ENCODE measurements at places on chromosomes 5 and 9.

DNA sequence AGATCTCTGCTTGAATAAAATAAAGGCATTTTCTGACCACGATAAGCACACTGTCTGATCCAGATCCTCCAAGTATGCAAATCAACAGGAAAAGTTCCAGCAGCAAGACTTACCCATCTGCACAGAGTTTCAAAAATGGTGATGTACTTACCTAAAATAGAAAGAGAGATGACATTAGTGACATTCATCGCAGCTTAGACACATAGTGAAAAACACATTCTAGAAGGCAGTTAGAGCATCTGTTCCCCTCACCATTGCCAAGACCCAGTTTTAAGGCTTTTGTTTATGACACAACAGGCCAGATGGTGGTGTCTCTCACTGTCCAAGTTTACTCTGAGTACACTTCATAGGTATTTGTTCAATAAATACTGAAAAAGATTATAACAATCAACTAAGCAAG is 207.7 kb downstream of the PDE4D start:
- no peak for DNase-seq

GRCh38 chr9:117672369-117672768 is 31.8 kb upstream of the TLR4 start:
- DNase-seq, result no peak

- DNase-seq, result no peak
Observed at GRCh38 chr5:144076521-144077083, 93.9 kb downstream of the YIPF5 start.

DNA sequence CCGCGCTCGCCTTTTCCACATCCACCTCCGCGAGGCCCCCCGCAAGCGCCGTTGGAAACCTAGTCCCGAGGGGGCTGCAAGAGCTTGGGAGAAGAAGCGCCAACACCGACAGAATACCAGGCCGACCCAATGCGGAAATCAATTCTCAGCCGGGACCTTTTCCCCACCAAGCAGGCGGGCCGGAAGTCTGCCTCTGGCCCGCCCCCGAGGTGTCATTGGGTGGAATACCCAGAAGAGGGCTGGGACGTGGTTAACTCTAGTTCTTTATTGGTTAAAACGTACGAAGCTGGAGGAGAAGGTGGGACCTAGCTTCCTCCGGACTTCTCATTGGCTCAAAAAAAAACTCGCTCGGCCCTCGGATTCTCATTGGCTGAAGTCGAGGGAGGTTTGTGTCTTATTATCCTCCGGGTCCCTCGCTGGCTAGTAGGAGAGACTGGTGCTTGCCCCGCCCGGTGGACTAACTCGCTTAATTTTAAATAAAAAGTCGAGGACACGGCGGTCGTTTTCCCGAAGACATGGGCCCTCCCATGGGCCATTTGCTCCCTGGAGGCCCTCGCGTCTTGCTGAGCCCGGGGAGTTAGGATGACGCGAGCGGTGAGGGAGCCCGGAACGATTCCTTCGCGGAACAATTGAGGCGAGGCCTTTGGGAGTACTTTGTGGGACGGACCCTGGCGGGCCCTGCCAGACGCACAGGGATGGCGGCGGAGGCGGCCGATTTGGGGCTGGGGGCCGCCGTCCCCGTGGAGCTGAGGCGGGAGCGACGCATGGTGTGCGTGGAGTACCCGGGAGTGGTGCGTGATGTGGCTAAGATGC is at the start of gene GTF3C5:
TSS of gene GTF3C5 (plus strand) at position 681 of the 813 bp plus-strand sequence. CDS start at position 696, 15 bp downstream.
- DNase-seq, result peak; percentile 98

- no peak for DNase-seq
Observed at GRCh38 chr9:1083325-1083913, 33.3 kb downstream of the DMRT2 start.

DNA sequence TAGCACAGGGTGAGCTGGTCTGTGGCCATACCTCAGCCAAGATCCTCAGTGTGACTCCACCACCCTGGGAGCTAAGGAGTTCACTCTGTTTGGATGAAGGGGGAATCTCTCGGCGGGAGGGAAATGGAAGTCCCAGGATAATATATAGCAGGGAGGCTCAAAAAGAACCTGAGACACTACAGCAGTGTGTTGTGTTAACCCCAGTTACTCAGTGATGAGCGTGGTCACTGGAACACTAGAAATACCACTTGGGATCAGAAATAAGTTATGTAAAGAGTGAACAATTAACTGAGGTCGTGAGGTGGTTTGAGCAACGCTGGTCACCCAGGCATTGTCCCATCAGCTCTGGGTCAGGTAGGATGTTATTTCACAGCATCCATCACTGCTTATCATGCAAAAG is 59.3 kb upstream of the ADAMTS16 start:
- no peak for DNase-seq

All from GM12864 (cell line).